ENCODE measurements at places on chromosomes 4 and X.

- no peak for DNase-seq
Measured at GRCh38 chr4:53189011-53189410, 176.8 kb downstream of the SCFD2 start.

DNA sequence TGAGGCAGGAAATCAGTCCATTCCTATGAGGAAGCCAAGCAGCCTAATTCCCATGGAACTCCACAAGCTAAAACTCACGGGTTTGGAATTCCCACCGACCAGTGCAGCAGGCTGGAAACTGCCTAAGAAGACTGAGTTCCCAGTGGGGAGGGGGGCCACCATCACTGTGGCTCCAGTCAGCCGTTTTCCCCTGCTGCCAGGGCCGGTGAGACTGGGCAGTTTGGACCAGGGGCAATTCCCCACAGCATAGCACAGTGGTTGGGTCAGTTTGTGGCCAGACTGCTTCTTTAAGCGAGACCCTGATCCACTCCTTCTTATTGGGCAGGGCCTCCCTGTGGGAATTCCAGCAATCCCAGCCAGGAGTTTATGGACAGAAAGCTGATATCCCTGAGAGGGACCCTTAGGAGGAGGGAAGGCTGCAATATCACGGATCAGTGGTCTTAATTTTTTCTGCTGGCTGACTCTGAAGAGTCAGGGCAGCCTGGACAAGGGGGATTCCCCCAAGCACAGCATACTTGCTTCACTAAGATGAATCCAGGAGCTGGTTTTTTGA lies 20.7 kb downstream of the PAGE5 start:
- no peak for DNase-seq

- no peak for DNase-seq
Measured at GRCh38 chr4:184668511-184669114, 19.1 kb downstream of the PRIMPOL start.

- DNase-seq, result no peak
Measured at GRCh38 chr4:98630737-98631454, 27.5 kb downstream of the TSPAN5 start.

GRCh38 chr4:177384856-177385397 lies 57.3 kb downstream of the AGA start:
- no peak for DNase-seq

DNA sequence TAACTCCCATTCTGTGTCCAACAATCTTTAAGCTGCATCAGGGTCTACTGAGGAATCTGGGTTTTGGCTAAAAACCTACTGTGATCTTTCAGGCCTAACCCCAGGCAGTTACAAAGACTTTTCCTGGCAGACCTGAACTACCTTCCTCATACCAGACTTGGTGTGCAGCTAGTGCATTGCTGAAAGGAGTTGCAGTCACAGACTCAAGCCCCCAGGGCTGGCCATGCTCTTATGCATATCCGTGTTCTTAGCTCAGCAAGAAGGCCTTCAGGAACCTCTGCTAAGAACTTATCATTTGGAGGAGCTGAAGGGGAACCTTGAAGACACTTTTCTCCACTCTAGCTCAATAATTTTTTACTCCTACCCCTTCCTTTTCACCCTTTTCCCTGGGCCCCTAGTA lies 147.5 kb downstream of the INPP4B start:
- DNase-seq, result no peak
